ENCODE measurements at places on chromosomes 2 and 18. TPM values are rescaled to one million over a fixed set of nuclear protein-coding genes. Genes with fewer than 3 reads are reported as not detected.

The RTP5 gene
- total RNA-seq, result not detected

The DSC3 gene
- total RNA-seq, result not detected

- DNase-seq, result no peak
- H3K4me3 ChIP-seq, result peak overlapping the region; percentile 44
- H3K27ac ChIP-seq, result no peak overlapping the region
- H3K27me3 ChIP-seq, result peaks cover 28% of the 10 kb centered on the region
These were observed 194.1 kb upstream of the GLI2 start for GRCh38 chr2:120541553-120541932.

GRCh38 chr2:8581234-8581561 is 100.7 kb upstream of the ID2 start:
- no peak overlapping the region for H3K4me3 ChIP-seq
- peaks cover 25% of the 10 kb centered on the region for H3K4me1 ChIP-seq
- no peak for DNase-seq

DNA sequence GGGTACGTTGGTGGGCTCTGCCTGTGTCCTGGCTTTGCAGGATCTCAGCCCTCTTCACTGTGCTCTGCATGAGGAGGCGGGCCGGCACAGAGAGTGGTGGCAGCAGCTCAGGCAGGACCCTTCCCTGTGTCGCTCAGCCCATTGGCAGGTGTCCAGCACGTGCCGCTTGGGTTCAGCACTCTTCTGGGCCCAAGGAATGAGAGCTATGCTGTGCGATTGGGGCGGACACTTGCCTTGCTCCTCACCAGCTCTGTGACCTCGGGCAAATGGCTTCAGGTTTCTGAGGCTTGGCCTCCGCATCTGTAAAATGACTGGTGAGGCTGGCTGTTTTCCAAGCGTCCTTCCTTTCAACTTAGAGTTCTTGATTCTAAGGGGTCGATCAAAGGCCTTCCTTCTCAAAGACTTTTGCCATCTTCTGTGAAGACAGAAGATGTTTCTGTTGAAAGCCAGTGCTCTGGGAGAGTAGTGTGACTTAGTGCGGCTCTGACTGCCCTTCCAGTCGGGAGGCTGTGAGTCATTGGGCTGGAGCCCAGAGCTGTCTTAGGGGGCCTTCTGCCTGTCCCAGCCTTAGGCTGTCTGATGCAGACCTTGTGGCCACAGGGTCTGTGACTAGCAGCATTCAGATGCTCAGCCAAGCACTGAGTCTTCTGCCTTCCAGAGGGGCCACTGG is 35.6 kb downstream of the GLI2 start:
- H3K4me1 ChIP-seq, result peaks cover 2% of the 10 kb centered on the region
- peaks cover 19% of the 10 kb centered on the region for H3K27me3 ChIP-seq
- no peak for DNase-seq
- H3K4me3 ChIP-seq, result no peak overlapping the region
- H3K36me3 ChIP-seq, result no peaks in the 10 kb centered on the region
- H3K27ac ChIP-seq, result no peak overlapping the region

DNA sequence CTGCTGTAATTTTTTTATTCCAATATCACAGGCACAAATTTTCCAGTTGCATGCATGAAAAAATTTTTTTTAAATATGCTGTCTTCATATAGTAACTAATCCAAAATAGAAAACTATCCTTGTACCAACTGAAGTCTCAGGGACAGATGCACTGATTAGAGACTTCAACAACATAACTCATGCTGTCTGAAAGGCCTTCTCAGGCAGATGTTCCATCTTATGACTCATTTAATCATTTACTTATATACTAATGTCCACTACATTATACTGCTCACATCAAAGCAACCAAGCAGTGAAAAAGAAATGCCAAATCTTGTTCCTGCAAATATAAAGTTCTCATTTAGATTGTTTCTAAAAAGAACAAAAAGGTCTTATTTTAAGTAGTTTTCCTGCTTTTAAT is 53.1 kb downstream of the OLA1 start:
- no peak for DNase-seq
- peaks cover 10% of the 10 kb centered on the region for H3K4me1 ChIP-seq
- H3K27me3 ChIP-seq, result no peaks in the 10 kb centered on the region

DNA sequence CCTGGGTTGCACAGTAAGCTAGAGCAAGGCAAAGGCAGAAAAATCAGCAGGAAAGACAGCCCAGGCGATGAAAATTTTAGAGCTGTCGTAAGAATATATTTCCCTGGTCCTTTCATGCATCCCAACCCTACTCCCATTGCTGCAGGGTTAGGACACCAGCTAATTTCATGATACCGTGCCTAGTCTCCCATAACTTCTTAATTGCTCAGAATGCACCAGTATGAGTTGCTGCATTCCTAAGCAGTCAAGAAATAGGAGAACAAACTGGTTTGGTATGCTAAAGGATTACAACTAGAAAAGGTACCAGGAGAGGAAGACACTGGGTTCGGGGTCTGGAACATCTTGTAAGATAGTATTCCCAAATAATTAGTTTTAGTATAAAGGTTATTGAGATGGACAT is 269.4 kb upstream of the NRXN1 start:
- H3K4me1 ChIP-seq, result no peaks in the 10 kb centered on the region
- no peaks in the 10 kb centered on the region for H3K27me3 ChIP-seq
- no peaks in the 10 kb centered on the region for H3K36me3 ChIP-seq
- H3K27ac ChIP-seq, result no peak overlapping the region
- no peak overlapping the region for H3K4me3 ChIP-seq
- no peak for DNase-seq

- no peaks in the 10 kb centered on the region for H3K36me3 ChIP-seq
- DNase-seq, result no peak
- no peaks in the 10 kb centered on the region for H3K27me3 ChIP-seq
- H3K4me1 ChIP-seq, result no peaks in the 10 kb centered on the region
- H3K4me3 ChIP-seq, result no peak overlapping the region
These were observed 751.9 kb downstream of the MBD2 start for GRCh38 chr18:53472546-53472945.

Data from T-helper 17 cell (primary cell).